RPMI8226 (cell line): ENCODE measurements at places on chromosomes 13 and 19.

DNA sequence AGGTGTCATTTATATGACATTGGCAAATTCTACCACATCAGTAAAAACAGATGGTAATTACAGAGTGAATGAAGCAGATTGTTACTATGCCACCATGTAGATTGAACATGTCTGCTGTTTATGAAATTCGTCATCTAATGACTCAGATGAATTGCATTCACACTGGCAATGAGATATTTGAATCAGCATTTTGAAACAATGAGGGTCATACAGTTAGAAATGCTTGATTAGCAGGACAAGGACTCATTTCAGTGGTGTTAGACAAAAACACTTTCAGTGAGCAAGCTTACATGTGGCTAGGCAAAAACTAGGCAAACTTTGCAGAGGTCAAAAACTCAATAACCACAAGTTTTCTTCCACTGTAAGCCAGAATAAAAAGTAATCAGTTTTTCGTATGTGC lies 1165.0 kb downstream of the SLITRK1 start:
- no peak for DNase-seq

GRCh38 chr19:14361824-14362223 lies 19.4 kb upstream of the ADGRE5 start:
- DNase-seq, result peak; percentile 41

DNA sequence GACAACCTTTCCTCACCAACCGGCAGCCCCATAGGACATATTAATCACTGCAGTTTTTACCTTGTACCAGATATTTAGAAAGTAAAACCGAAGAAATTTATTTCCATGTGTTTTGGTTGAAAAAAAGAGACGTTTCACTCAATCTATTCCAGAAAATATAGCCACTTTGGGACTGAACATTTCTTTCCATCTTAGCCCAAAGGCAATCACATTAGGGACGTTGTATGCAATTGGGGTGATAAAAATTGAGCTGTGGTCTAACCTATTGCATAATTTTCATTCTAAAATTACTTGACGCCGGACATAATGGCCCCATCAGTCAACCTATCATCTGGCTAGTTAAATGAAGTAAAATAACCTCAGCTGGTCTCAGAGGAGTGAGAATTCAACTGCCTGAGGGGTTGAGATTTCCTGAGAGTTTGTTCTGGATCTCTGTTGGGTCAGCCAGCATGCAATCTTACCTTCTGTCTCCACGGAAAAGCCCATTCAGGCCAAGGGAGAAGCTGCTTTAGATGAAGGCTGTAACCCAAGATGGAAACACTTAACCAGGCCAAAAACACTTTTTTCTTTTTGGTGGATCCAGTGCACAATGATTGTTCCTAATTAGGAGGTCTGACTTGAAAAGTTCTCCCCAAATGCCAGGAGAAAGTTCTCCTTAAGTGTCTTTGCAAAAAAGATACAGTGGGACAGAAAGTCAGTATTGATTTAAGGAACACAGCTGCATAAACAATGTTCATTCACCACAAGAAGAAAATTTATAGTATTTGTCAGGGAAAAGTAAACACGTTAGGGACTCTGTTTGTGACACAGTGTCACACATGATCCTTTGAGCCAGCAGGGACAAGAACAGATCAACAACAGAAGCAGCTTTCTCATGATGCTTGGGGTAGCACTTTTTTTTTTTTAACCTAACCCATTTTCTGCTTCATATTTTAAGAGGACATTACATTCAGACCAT lies 34.1 kb downstream of the DLEU7 start:
- no peak for DNase-seq

DNA sequence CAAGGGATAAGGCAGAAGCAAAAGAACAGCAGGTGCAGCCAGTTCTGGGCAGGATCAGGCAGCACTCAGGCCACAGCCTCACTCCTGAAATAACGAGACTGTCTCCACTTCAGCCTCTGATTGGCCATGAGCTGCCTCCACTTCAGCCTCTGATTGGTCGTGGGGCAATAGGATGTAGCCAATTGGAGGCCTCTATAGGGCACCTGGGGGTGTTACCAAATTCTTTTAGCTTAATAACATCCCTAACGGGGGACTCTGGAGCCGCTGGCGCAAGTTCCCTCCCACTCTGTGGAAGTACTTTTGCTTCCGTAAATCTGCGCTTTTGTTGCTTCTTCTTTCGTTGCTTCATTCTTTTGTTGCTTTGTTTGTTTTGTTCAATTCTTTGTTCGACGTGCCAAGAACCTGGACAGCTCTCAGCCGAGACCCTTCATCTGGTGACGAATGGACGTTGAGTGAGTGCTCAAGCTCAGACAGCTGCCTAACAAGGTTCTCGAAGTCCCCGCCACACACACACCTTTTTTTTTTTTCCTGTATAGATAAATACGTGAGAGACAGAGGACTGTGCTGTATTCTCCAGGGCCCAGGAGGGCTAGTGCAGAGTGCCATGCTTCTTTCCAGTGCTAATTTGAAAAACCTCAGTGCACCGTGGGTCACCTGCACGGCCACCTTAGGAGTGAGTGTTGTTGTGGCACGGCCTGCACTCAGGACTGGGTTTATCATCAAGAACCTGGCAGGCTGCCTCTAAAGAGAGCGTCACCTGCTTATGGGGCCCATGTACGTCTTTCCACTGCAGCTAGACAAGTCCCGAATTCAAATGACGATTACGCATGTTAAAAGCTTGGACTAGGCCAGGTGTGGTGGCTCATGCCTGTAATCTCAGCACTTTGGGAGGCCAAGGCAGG lies 32.0 kb upstream of the TUBGCP3 start:
- DNase-seq, result no peak

DNA sequence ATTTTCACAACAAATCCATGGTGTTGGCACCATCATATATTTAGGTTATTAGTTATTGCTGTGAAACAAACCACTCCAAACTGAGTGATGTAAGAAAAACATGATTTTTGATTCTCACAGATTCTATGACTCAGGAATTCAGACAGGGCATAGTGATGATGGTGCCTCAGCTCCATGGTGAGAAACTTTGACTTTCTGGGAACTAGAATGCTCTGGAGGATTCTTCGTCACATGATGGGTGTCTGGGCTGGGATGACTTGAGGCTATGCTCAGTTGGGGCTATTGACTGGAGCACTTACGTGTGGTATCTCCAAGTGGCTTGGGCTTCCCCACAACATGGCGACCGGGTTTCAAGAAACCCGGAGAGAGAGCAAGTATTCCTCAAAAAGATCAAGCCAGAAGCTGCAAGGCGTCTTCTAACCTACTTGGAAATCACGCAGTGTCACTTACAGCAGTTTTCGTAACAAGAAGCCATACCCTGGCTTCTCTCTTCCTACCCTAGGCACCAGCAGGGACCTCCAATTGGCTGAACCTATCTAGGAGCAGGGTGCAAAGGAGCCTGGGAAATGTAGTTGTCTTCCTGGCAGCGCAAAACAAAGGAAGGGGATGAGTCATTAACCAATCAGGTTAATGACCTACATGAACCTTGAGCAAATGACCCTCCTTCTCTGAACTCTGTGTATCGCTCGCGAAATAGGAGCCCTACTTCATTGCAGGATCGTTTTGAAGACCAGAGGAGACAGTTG lies 22.4 kb downstream of the VAV1 start:
- DNase-seq, result no peak
